ENCODE measurements at places on chromosomes 4 and X.

- DNase-seq: no peak
Observed at GRCh38 chrX:40418146-40418812, 162.5 kb upstream of the ATP6AP2 start.

GRCh38 chr4:133377286-133377685, 228.2 kb downstream of the PCDH10 start:
- DNase-seq: no peak

DNA sequence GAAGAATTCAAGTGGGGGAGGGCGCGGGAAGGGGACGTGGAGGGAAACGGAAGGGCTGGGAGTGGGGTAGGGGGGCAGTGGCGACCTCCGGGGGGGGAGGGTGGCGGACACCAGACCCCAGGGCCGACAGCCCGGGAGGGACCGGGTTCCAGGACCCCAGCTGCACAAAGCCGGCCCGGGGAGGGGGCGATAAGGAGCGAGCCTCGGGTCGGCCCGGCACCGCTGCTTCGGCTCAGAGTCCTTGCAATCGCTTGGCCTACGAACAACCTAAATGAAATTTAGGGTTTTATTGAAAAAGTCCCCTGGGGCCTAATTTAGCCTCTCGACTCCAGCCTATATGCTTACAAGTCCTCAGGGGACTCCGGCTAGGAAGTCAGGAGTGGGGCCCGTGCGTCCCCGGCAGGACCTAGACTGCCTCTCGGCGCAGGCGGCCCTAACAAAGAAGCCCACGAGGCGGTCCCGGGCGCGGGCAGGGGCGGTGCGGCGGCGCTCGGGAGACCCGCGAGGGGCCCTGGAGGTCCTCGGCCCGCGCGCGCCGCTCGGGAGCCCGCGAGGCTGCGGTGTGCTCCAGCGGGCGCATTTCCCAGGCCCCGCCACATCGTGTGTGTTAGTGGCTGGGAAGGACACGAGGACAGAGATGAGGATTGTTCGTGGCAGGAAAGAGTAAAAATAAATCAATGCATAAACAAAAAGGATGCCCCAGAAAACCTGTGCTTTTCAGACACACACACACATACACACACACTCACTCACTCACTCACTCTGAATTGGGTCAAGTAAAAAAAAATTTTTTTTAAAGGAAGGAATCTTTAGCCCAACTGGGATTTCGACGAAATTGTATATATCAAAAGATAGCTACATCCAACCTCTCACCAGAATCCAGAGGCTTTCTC, 70.0 kb downstream of the MGST2 start:
- DNase-seq: no peak

DNA sequence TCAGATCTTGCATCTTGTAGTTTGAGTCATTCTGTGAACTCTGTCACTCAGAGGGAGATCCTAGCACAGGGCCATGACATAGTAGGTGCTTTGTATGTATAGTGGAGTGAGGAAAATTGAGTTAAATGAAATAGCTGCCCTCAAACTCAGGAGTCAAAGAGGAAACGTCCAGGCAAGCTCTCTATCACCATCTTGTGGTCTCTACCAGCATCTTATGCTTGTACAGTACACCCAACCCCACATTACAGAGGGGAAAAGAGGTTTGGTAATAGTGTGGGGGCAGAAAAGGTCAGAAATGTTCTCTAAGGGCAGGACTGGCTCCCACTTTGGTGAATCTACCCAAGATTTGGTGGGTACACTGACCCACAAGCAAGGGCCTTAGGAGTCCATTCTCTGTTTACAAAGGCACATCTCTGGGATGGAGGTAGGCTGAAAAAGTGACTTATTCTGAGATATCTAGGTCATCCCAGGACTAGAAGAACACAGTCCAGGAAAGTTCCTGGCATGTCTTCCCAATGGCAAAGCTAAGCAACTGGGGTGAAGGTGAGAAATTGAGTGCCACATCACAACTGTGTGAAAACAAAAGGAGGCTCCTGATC, 131.8 kb downstream of the OR13H1 start:
- DNase-seq: no peak

- no peak for DNase-seq
Observed at GRCh38 chr4:142984871-142985585, 138.9 kb upstream of the INPP4B start.

- no peak for DNase-seq
Observed at GRCh38 chrX:71107762-71108360, 1.3 kb upstream of the CXorf65 start.

DNA sequence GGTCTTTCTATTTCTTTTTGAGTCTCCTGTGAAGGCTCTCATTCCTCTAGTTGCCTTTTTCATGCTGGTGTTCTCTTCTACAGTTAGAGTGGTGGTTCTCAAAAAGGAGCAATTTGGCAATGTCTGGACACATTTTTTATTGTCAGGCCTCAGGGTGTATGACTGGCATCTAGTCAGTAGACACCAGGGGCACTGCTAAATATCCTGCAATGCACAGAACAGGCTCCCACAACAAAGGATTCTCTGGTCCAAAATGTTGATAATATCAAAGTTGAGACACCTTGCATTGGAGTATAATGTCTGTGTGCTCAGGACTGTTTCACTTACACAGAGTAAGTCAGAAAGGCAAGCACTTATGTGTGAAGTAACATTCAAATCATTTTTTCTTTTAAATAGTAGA, 1360.7 kb downstream of the ADGRL3 start:
- no peak for DNase-seq

DNA sequence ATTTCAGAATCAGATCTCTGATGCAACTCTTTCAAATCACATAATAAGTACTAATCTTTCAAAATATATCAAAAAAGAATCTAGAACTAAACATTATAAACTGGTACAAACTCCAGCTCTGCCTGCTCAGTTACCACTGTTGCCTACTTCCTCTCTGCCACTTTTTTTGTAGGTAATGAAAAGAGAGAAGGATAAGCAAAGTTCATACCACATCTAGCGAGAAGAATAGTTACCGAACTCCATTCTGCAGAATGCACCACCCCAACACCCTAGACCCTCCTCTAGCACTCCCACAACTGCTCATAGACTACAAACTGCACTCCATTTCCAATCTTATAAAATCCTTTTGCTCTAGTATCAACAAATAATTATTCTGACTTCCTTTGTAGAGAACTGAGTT, 19.7 kb upstream of the LRBA start:
- no peak for DNase-seq

- no peak for DNase-seq
Observed at GRCh38 chrX:48522291-48522690, 683 bp downstream of the EBP start.

Data from DMS 273 treated with DMSO at 0.1 percent for 48 hours (cell line).